ENCODE measurements at places on chromosomes 2 and 18.

GRCh38 chr2:31932589-31932988 lies 78.2 kb downstream of the MEMO1 start:
- no peak for DNase-seq

- no peak for DNase-seq
These were observed 120.0 kb downstream of the AQP4 start for GRCh38 chr18:26745288-26746181.

DNA sequence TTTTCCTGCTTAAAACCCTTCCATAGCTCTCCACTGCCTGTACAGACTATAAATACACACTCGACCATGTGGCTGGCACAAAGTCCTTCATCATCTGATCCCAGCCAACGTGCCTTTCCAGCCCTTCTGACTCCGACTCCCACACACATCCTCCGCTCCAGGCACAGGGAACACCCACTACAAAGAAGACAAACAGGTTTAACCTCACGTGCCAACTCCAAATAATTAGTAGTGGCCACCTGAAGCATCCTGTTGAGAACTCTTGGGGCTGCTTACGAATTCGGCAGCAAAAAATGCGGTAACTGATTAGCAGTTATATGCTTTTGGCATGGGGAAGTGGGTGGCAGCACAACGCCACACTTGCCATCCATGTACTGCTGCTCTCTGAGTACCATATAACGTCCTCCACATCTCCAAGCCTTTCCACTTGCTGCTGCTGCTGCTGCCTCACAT lies 12.1 kb downstream of the SPIRE1 start:
- DNase-seq: peak; percentile 50

- DNase-seq: no peak
These were observed 311.4 kb upstream of the UBE2E3 start for GRCh38 chr2:180669016-180669415.

GRCh38 chr2:157572725-157573124 lies 55.9 kb downstream of the ACVR1C start:
- DNase-seq: no peak

- no peak for DNase-seq
These were observed 3.8 kb downstream of the STAM2 start for GRCh38 chr2:152171718-152172117.
